ENCODE measurements at places on chromosomes 7 and 10.

DNA sequence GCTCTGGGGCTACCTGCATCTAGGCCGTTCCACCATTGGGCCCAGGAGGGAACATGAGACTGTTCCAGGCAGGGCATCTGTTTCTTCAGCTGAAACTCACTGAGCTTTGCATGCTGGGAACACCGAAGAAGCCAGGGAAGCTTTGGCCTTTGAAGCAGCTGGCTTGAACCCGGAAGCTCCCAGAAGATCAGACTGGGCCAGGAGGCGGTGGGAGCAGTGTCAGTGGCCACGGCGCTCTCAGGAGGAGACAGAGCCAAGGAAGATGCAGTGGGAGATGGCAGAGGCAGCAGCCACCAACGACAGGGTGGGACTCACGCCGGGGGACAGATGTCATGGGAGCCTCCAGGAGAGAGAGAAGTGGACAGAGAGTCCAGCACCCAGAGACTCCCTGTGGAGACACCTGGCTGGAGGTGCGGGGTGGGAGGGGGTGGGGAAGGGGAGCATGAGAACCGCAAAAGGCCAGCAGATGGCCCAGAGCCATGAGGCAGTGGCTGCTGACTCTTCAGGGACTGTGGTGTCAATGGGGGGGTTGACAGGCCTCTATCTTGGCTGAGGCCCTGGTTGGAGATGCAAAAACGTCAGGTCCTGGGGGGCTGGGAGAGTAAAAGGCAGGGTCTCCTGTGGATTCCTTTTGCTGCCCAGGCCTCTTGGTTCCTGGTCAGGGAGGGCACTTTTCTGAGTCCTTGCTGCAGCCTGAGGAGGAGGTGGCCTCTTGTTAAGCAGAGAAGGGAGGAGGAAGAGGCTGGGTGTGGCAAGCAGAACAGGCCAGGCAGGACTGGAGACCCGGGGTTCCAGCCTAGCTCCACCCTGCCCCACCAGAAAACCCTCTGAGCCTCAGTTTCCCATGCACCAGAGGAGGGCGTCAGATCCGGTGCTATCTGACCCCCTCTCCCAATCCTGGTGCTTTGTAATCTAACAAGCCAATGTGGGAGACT, 6.3 kb upstream of the AQP1 start:
- DNase-seq: no peak

- no peak for DNase-seq
Measured at GRCh38 chr10:93379731-93380575, 102.2 kb downstream of the MYOF start.

- no peak for DNase-seq
Measured at GRCh38 chr10:98328163-98328562, 60.2 kb upstream of the LOXL4 start.

DNA sequence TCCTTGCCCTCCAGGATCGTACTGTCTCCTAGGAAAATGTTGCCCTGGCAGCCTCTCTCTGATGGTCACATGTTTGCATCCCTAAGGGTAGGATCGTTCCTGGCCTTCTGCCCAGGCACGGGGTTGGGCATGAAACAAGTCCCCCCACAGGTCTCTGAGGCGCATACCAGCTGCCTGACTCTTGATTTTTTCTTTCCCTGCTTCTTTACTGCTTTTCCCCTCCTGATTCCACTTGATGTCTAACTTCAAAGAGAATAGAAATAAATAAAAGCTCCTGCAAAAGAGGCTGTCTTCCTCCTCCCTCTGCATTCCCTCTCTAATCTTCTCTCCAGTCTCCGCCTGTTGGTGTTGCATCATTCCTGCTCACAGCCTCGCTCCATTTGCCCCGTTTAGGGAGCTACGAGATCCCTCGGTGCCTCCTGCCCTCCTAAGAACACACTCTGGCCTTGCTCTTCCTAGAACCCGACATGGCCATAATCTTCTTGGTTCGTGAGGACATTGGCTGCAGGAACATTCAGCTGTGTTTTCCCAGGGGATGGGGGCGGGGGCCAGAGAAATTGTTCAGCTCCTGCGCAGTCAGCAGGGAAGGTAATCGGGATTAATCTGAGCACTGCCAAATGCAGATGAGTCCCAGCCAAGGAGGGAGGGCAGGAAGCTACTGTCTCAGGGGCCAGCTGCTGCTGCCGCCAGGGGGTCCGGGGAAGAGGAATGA, 26.0 kb downstream of the LEP start:
- DNase-seq: peak; percentile 35

DNA sequence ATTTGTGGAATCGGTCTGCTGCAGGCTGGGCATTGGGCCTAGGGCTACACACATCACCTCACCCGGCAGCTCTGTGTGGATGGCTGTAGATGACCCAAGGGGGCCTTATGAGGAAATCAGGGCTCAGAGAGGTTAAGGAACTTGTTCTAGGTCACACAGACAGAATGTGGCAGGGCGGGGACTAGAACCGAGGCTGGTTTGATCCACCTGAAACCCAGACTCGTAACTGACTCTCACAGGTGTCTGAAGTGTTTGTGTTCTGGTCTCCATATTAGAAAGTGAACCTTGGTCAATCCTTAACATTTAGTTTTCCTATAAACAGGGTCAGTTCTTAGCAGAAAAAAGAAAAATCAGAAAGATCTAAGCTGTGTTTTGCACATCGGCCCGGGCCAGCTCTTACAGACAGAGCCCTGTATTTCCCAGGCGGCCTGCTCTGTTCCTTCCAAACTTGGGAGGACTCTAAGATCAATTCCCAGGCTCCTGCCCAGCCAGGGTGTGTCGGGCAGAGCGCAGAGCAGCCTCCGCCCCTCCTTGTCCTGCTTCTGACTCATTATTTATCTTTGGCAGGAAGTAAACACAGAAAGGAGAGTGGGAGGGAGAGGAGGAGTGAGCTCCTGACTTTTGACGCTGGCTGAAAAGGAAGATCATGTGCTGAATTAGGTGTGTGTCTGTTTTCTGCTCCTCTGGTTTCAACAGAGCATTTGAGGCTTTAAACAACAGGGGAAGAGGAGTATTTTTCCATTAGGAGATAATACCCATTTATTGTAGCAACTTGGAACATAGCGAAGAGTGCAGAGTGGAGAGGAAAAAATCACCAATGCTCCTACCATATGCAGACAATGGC, 74.1 kb downstream of the TACC2 start:
- peak; percentile 77 for DNase-seq

DNA sequence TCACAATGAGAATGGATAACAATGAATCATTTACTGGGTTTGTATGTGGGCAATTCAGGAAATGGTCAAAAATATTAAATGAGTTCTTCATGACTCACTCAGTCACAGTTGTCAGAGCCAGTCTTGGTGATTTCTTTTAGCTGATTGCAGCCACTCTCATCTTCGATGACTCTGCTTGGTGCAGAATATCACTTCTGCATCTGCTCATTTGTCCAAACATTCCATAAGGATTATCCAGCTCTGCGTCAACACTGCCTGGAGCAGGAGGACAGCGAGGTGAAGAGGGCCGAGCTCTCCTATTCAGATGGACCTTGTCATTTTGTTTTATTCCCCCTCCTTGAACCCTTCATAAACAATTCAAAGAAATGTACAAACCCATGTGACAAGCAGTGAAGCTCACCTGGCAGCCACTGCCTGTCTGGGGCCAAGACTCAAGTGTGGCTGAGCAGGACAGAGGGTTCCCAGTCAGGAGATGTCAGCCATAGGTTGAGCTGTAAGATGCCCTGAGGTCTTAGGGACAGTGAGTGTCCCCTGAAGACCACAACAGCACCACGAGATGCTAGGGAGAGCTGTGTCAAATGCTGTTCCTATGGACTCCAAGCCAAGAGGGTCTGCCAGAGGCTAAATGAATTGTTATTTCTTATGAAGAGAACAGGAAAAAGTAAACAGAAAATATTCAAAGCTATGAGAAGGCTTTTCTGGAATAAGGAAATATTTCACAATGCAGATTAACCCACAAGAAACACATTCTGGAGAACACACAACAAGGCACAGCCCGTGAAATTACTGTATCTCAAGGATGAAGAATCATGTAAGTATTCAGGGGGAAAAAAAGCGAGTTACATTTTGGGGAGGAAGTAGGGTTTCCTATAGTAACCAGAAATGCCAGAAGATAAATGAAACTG, 33.1 kb upstream of the EGFR start:
- no peak for DNase-seq

GRCh38 chr7:76069238-76069638, 21.3 kb downstream of the MDH2 start:
- no peak for DNase-seq

Data from SHP77 (cell line).